ENCODE measurements at places on chromosomes 7 and 10.

- DNase-seq, result no peak
These were observed 209.2 kb upstream of the LRRN3 start for GRCh38 chr7:110881721-110882120.

- no peak for DNase-seq
These were observed 192.5 kb upstream of the SEMA3C start for GRCh38 chr7:81111358-81111757.

DNA sequence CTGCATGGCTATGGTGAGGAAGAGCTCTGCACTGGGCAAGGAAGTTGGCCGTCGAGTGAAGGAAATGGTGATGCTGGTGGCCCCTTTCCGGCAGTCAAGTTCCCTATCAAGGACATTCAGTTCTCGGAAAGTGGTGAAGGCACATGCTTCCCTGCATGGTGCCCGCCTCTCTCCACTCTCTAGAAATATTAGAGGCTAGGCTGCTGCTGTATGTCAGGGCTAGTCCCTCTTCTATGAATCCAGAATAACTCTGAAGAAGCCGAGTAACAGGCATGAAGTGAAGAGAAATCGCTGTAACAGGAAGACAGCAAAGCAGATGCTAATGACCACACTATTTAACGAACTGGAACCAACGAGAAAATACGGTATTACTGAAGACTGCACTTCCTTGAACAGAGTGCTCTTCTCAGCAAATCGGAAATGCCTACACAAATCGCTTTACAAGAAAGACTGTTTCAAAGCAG is 5.4 kb downstream of the IDI1 start:
- no peak for DNase-seq

DNA sequence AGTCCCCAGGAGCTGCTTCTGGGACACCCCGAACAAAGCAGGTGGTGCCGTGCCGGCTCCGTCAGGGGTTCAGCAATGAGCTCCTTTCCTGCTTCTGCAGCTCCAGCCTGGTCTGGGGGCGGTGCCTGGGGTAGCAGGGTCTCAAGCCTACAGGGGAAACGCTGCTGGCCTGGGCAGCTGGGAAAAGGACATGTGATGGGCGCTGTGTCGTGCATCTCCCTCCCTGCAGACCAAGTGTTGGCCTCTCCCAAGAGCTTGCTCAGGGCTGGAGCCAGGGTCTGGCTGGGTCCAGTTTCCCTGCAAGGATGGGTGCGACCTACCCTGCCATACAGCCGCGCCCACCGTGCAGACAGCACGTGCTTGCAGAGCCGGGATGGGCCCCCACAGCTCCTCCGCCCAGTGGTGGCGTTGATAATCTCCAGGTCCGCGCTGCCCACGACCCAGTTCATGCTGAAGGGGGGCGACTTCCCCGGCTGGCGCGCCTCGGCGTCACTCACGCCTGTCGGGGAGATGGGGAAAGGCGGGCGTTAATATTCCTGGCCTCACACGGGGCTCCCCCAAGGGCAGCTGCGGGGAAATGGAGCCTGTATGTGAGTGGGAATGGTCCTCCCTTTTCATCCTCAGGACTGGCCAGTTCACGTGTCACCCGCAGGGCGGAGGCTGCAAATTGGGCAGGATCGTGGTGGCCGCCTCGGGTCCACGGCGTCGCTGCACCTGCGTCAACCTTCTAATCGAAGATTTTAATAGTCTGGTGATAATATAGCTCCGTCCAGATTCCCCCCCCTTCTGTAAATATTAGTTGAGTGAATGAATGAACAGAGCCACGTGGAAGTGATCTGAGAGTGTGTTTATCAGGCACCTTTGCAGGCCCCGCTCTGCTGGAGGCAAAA is 128.6 kb downstream of the WDR37 start:
- no peak for DNase-seq

- DNase-seq, result no peak
These were observed 8.4 kb downstream of the ANXA11 start for GRCh38 chr10:80196950-80197315.

DNA sequence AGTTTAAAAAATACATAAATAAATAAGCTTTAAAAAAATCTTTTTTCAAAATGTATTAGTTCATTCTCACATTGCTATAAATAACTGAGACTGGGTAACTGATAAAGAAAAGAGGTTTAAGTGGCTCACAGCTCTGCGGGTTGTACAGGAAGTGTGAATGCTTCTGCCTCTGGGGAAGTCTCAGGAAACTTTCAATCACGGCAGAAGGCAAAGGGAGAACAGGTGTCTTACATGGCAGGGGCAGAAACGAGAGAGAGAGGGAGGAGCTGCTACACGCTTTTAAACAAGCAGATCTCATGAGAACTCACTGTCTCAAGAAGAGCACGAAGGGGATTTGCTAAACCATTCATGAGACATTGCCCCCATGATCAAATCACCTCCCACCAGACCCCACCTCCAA is 114.6 kb downstream of the DNAJC1 start:
- no peak for DNase-seq

- DNase-seq, result no peak
These were observed 156.5 kb downstream of the WDR37 start for GRCh38 chr10:1212571-1213141.

DNA sequence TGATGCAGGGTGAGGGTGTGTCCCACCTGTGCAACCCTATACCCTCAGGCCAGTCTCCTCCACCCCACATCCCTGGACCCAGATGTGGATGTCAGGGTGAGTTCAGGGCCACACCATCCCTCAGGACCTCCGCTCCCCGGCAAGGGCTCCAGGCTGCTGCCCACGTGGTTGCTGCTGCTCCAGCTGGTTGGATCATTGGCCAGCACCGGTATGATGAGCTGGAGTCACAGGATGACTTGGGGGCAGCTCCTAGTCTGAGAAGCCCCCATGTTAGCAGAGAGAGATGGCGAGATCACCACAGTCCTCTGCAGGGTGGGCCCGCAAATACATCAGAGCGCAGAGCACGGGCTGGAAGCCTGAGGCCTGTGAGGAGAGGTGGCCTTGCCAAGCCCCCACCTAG is 103.3 kb upstream of the GDF10 start:
- no peak for DNase-seq

GRCh38 chr7:92228100-92228499 is 17.6 kb downstream of the KRIT1 start:
- no peak for DNase-seq

GRCh38 chr10:67925449-67926005 is 41.1 kb downstream of the SIRT1 start:
- no peak for DNase-seq

- DNase-seq, result no peak
These were observed 91.8 kb downstream of the RNLS start for GRCh38 chr10:88491314-88491713.

DNA sequence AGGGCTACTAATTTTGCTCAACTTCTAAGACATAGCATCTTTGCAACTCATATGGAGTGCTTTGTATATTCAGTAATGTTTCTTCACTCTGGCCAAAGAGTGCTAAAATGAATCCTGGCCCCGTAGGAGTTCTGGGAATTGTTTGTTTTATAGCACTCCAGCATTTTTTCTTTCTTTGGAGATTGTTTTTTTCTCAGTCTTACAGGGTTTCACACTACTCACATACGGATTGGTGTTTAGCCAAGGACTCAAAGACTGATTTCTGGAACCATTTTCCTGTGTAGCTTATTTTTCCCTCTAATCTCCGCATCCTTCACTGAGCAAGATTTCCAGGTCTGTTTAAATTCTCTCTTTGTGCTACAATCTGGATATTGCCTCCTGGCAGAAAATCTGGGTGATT is 6.4 kb downstream of the TAS2R41 start:
- DNase-seq, result no peak

GRCh38 chr7:47069385-47070076 is 512.4 kb downstream of the TNS3 start:
- no peak for DNase-seq

GRCh38 chr7:69687739-69688433 is 89.6 kb downstream of the AUTS2 start:
- no peak for DNase-seq

- no peak for DNase-seq
These were observed 493.9 kb downstream of the GLRX3 start for GRCh38 chr10:130630135-130630534.

GRCh38 chr10:78843495-78843894 is 225.3 kb upstream of the ZMIZ1 start:
- no peak for DNase-seq

DNA sequence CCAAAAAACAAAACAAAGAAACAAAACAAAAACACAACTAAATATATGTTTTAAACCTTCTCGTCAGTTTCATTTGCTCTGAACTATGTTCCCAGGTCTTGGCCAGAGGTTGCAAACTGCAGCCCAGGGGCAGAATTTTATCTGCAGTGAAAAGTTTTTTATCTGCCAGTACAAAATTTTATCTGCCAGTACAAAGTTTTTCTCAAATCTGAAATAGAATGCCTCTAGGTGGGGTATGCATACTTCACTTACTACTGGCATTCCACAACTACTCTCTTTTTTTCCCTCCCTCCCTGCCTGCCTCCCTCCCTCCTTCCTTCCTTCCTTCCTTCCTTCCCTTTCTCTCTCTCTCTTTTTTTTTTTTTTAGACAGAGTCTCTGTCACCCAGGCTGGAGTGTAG is 9.4 kb upstream of the CLDN3 start:
- no peak for DNase-seq

DNA sequence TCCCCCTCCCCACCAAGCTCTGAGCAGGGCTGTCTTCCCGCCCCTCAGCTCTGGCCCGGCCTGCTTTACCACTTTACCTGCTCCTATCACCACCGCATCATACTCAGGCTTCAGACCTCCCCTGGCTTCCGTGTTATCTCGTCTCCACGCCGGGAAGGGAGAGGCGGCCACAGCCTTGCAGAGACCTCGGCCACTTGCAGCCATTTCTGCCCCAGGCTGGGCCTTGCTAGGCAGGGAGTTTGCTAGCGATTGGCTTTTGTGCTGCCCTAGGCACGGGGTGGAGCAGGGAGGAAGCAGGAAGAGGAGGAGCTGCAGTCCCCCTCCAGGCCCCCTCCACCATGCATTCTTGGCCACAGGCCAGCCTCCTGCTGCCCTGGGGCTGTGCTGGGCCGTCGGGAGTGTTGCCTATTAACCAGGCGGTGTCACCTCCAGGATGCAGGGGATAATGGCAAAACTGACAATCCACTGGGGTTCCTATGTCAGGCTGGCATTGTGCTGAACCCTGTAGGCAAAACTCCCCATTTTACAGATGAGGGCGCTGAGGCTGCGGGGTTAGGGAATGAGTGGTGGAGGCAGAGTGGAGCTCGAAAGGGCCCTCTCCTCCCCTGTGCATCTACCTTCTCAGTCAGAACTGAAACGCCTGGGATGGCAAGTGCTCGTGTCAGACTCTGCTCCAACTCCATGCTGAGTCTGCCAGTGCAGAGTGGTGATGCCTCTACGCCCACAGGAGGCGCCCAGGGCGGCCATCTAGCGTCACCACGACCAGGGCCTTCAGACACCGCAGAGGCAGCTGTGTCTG is at the start of gene PYROXD2:
PYROXD2 (minus strand) TSS at position 251 of the 799 bp plus-strand sequence; CDS start at position 204, 47 bp downstream.
- peak; percentile 32 for DNase-seq

GRCh38 chr7:100426516-100426915 is 2.0 kb downstream of the ZCWPW1 start:
- DNase-seq, result no peak

DNA sequence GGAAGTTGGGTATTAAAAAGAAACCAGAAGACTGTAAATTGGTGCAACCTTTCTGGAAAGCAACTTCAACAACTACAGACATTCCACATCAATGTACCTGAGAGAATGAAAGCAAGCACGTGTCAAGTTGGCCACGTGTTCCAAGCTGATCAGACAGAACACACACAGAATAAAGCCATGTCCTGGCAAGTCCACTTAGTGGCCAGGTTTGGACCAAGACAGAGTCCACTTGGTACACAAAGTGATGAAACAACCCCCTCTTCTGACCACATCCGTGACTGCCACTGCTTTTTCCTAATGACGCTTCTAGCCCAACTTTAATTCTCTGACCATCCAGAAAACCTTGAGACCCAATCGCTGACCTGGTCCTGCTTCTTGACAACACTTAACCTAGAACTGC is 109.4 kb downstream of the ABLIM1 start:
- DNase-seq, result no peak

- DNase-seq, result peak; percentile 12
These were observed 28.7 kb downstream of the ST8SIA6 start for GRCh38 chr10:17425584-17426262.

DNA sequence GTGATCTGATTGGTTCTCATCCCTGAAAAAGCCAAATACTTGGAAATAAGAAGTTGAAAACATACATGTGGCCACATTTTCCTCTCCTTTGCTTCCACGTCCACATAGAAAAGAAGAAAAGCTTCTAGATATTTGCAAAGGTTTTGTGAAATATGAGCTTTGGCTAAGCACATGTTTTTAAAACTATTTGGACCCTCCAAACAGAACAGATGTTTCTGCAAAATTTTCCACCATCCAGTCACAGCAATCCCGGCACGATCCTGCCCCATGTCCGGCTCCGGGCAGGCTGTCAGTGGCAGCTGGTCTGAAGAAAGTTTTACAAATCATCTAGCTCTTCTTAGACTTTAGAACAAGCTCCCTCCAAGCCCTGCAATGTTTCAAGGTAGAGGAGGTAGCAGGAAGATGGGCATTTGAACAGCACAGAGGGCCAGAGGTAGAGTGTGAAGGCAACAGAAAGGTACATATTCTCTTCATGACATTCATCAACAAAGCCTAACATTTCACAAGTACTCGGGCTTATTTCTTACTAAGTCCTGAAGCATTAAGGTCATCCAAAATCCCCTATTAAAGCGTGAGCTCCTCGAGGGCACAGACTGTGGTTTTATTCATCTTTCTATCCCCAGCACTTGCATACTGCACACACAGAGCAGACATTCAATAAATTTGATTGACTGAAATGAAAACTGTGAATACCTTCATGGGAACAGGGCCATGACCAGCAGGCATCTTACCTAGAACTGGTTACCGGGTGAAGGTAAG is 110.1 kb downstream of the JAZF1 start:
- no peak for DNase-seq

DNA sequence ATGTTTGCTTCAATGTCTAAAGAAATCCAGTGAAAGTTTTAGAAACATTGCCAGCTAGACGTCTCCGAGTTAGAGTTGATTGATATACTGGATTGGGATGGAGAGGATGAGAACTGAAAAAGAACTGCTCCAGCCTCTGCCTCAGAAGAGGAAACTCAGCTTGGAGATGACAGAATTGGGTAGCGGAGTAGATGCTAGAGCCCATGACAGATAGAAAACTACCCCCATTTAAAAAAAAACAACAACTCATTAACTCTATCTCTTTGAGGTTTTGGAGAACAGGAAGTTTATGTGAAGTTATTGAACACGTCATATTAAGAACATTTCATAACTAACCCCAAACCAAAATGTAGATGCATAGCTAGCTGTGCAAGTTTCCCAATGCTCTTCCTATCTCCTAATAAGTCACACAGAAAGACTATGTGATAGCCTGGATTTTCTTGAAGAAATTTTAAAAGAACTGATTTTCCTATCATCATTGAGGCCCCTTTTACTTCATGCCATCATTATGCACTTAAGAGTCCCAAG is 28.3 kb upstream of the AFAP1L2 start:
- DNase-seq, result no peak

- DNase-seq, result no peak
These were observed 12.1 kb downstream of the ADAMTS14 start for GRCh38 chr10:70684374-70684773.

DNA sequence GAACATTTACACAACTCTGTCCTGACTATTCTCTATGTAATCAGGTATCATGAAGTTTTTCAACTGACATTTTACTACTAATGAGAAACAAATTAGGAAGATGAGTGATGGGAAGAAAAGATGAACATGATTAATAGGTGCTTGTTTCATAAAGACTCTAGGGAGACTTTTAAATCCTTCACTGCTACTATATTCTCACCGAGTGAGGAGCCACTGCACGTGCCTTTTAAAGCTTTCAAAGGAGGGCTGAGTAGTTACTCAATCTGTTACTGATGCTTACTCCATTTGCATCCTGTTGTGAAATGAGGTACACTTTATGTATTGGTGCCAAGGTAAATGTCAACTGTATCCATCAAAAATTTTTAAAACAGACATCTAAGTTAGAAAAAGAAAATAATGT is 1.3 kb upstream of the COMMD3 start:
- no peak for DNase-seq

Measured in activated naive CD4-positive, alpha-beta T cell (primary cell).